Colonic mucosa (tissue), 4 donors: ENCODE measurements at places on chromosomes 3 and 15. TPM values are rescaled to one million over a fixed set of nuclear protein-coding genes. Genes with fewer than 3 reads are reported as not detected.

The CADM2 gene
- total RNA-seq = 2.8 TPM

The ARHGEF26 gene
- total RNA-seq = 5.2 TPM

The RARB gene
- 0.74 TPM for total RNA-seq

The TRPM1 gene
- total RNA-seq = not detected

The ZDHHC23 gene
- total RNA-seq = 31.3 TPM

The CLDN1 gene
- total RNA-seq = 2.4 TPM

The SLC28A1 gene
- total RNA-seq = not detected

The RLBP1 gene
- total RNA-seq = not detected

The GPR156 gene
- total RNA-seq = 0.07 TPM

The FHIT gene
- total RNA-seq = 9.4 TPM

The NPAP1 gene
- not detected for total RNA-seq

The GPR171 gene
- total RNA-seq = 0.40 TPM

The ATP8B4 gene
- total RNA-seq = 2.7 TPM

The PLA2G4D gene
- 0.27 TPM for total RNA-seq

The EXD1 gene
- not detected for total RNA-seq

The BUB1B gene
- 48.3 TPM for total RNA-seq

The VWA5B2 gene
- total RNA-seq = 2.1 TPM

The CCNL1 gene
- 76.4 TPM for total RNA-seq

The THRB gene
- total RNA-seq = 27.6 TPM

The GATM gene
- 6.4 TPM for total RNA-seq

The ULK4 gene
- 4.4 TPM for total RNA-seq

The PPM1L gene
- 15.6 TPM for total RNA-seq

The LTK gene
- total RNA-seq = 8.2 TPM

The GOLGA6L7 gene
- total RNA-seq = not detected

The MESP1 gene
- 10.5 TPM for total RNA-seq

The ACKR4 gene
- not detected for total RNA-seq

The C3orf22 gene
- total RNA-seq = not detected

The MFN1 gene
- 50.5 TPM for total RNA-seq

The MESP2 gene
- total RNA-seq = 0.45 TPM
